ENCODE measurements at places on chromosomes 1 and 21. TPM values are rescaled to one million over a fixed set of nuclear protein-coding genes. Genes with fewer than 3 reads are reported as not detected.
A peak's percentile ranks its signal among the peaks of the same experiment; 100 is the strongest.

DNA sequence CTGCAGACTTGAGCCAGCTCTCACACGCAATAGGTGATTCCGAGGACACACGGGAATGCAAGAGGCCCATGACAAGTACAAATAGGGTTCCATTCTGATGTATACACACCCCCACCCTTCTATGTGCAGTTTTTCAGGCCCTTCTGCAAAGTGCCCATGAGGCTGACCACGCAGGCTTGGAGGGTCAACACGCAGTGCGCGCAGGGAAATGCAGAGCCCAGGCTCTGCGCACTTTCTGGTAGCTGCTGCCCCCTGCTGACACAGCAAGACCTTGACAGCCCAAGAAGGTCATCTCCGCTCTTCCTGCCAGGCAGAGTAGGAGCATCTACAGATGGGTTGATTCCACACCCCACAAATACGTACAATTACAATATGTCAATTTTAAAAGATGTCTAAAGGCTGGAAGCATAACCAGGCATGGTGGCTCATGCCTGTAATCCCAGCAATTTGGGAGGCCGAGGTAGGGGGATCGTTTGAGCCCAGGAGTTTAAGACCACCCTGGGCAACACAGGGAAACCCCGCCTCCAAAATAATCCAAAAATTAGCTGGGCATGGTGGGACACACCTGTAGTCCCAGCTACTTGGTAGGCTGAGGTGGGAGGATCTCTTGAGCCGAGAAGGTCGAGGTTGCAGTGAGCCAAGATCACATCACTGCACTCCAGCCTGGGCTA is 18.5 kb downstream of the SH3BP5L start:
- DNase-seq: no peak

GRCh38 chr1:167661527-167662426 is 31.7 kb downstream of the RCSD1 start:
- DNase-seq: peak; percentile 79

The TSSK3 gene
- polyA plus RNA-seq: 0.33 TPM

The ENAH gene
- 121 TPM for polyA plus RNA-seq

DNA sequence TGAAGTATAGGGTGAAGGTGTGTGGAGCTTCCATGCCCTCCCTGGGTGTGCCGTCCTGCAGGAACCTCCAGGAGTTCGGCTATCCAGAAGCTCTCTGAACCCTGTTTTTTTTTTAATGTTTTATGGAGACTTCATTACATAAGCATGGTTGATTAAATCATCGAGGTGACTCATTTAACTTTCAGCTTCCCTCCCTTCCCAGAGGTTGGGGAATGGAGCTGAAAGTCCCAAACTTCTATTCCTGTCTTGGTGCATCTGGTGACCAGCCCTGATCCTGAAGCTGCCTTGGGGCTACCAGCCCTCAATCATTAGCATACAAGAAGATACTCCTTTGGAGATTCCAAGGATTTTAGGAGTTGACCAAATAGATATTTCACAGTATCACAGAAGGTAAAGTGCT is 9.5 kb downstream of the RRP15 start:
- DNase-seq: no peak

GRCh38 chr1:170590921-170591705 is 59.1 kb downstream of the GORAB start:
- DNase-seq: no peak

DNA sequence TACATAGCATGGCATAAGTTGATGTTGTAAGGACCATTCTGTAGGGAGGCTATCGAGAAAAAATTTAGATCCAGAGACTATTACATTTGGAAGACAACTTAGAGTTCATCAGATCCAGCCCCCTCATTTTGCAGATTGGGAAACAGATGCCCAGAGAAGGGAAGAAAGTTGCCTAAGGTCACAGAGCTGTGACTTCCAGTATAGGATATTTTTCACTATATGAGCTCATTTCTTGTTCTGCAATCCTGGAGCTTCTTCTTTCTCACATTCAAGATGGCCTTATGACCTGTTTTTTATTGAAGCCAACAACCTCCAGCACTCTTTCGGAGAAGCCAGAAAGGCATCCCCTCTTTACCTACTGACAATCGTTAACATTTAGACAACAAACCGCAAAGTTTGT is 421.8 kb upstream of the PLXNA2 start:
- DNase-seq: no peak

The CYP4B1 gene
- polyA plus RNA-seq: not detected

The EXTL1 gene
- 1.3 TPM for polyA plus RNA-seq

GRCh38 chr1:154806333-154806732 is 63.7 kb downstream of the KCNN3 start:
- DNase-seq: no peak

DNA sequence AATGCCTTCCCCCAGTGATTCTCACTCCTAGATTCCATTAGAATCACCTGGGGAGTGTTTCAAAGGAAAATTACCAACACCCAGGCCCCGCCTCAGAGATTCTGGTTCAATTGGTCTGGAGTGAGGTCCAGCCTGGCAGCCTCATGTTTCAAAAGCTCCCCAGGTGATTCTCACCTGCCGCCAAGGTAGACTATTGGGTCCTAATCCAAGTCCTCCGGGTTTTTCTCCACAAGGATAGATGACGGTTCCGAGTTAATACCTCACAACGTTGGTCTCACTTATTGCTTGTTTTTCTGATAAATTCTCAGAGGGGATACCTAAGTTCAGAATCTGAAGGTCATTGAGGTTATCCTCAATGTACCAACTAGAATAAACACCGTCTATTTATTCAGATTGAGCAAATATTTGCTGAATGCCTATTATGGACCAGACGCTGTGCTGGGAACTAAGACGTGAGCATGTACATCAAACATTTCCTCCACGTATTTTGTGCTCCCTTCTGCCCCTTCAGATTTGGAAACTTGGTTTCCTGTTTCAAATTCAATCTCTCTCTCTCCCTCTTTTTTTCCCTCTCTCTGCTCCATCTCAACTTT is 97.5 kb downstream of the SEC16B start:
- no peak for DNase-seq

DNA sequence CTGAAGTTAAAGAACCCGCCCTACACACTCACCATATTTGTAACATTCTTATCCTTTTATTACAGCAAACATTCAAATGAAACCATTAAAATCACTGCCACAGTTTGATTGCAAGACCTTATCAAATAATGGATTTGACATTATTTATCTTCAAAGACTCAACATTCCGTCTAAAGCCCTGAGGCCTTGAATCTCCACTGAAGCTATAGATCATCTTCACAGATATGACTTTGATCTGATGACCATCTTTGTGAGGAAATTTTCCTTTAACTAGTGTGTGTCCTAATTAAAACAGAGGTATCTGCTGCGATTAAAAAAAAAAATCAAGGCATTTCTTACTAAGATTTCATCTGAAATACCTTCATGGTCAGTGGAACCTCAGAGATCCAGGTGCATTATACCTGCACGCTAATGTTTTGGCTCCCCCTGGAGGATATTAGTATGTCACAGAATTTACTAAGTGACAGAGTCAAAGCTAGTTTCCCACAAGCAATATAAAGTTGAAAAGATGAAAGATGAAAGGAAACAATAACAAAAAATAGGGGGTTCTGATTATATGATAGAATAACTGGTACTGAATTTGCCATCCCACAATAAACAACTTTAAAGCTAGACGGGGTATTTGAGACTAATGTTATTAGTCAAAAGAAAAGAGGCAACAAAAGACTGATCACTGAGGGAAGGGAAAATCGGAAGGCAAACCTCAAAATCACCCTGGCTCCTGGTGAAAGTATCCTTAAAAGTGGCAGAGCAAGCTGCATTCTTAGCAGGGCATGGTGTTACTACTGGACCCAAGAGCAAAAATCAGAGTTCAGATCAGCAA is 923.4 kb downstream of the NCAM2 start:
- DNase-seq: no peak

GRCh38 chr1:215963040-215963439 is 395.9 kb downstream of the KCTD3 start:
- DNase-seq: no peak

The TRIM58 gene
- polyA plus RNA-seq: 0.09 TPM

- no peak for DNase-seq
These were observed 47.8 kb downstream of the UMODL1 start for GRCh38 chr21:42118901-42119300.

DNA sequence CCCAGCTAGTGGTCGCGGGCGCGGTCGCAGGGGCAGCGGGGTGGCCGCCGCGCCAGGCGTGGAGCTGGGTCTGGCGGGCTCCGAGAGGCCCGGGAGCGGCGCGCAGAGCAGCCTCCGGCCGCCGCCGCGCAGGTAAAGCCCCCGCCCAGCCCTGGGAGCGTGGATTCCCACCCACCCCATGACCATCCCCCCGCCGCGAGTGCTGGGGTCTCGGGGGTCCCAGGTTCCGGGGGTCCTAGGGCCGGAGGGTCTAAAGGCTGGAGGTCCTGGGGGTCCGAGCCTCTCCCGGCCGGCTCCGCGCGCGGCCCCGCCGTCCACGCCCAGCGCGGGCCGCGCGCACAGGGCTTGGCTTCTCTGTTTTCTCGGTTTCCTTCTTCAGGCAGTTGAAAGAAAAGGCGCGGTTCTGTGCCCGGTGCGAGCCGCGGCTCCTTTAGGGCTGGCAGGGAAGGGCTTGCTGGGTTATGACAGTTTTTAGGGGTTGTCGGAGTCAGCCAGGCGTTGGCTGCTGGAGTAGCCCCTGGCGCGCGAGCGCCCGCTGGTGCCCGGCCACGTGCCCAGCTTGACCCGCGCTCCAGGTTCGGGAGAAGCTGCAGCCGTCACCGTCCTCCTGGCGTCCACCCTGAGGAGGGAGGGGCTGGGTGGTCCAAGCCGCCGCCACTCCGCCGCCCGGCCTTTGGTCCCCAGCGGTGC is 359 bp downstream of the LRRC3 start:
- no peak for DNase-seq

- DNase-seq: no peak
These were observed 1.4 kb downstream of the ZMYND12 start for GRCh38 chr1:42454403-42454802.

GRCh38 chr1:26721669-26722355 is 26.0 kb downstream of the ARID1A start:
- DNase-seq: no peak

The GPR25 gene
- polyA plus RNA-seq: not detected

DNA sequence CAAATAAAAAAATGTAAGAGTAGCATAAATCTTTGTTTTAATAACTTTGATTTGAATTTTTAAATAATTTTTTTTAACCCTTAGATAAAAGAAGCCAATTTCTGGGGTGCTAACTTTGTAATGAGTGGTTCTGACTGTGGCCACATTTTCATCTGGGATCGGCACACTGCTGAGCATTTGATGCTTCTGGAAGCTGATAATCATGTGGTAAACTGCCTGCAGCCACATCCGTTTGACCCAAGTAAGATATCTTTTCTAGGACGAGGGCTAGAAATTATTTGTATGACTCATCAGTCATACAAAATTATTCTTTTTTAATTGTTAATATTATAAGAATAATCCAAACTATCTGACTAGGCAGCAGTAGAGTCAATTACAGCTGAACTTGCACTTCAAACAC is 71.2 kb downstream of the GPR161 start:
- DNase-seq: no peak

DNA sequence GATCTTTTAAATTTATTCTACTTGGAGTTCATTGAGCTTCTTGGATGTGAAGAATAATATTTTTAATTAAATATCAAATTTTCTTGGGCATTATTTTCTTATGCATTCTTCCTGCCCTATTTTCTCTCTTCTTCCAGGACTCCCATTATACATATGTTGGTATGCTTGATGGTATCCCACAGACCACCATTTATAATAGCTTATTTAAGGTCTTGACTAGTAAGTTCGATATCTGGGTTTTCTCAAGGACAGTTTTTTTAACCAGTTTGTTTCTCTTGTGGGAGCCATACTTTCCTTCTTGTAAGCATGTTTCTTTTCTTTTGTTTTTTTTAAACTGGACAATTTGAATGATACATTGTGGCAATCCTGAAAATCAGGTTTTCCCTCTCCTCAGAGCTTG is 15.4 kb upstream of the DDR2 start:
- DNase-seq: no peak

- DNase-seq: no peak
These were observed 23.7 kb downstream of the ATP1A1 start for GRCh38 chr1:116396769-116397168.

The BARHL2 gene
- not detected for polyA plus RNA-seq

GRCh38 chr1:60833173-60833572 is 249.2 kb upstream of the NFIA start:
- DNase-seq: no peak

DNA sequence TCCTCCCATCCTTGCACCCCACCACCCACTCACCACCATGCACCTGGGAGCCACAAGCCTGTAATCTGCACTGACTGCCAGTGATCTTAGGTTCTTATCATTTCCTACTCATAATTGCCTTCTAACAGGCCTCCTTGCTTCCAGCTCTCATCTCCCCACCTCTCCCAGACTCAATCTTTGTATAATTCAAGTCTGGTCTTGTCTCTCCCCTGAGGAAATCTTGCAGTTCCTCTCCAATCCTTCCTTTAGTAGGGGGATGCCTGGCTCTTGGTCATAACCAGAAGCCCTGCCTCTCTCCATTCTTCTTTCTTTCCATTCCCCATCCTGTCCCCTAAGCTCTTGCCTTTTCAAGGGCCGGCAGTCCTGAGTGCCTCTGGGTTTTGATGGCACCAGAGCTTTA is 27.8 kb downstream of the PIGM start:
- no peak for DNase-seq

- DNase-seq: no peak
These were observed 76.0 kb downstream of the GPATCH2 start for GRCh38 chr1:217554849-217555248.

DNA sequence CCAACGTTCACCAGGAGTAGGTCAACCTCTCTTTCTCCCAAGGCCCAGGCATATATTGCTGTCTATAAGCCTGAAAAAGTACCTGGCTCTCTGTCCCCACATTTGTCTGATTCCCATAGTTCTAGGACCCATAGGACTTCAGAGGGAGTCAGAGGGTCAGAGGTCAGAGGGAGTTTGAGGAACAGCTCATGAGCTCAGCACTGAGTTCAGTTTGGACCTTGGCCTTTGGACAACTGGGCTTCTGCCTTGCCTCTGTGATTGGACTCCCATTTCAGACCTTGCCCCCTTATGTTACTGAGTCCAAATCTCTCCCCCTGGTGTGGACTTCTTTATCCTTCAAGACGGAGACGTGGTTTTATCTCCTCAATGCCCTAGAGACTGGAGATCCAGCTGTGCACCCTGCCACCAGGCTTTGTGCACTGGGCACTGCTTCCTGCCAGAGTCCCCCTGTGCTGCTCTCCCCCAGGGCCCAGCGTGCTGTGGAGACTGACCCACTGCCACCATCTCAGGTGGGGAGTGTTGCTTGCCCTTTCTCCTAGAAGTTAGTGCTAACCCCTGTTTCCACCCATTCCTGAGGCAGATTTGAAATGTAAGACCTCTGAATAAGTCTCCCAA is 3.2 kb downstream of the CTSE start:
- DNase-seq: no peak

DNA sequence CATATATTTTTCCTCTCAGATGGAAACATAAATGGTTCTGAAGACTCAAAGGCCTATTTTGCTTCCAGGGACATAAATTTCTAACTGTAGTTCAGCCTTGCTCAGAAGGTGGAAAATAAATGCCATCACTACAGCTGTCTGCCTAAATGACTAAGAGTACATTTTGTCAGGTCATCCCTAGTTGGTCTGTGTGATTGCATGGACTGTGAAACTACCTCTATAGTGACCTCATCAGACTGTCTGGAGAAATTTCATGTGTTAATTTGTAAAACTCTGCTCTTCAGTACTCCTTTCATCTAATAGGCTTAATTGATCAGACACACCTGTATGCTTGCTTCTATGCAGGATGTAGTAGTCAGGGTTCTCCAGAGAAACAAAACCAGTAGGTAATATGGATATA is 886.9 kb downstream of the AMY1C start:
- no peak for DNase-seq

The MCOLN3 gene
- 0.05 TPM for polyA plus RNA-seq

The IL10 gene
- polyA plus RNA-seq: not detected

The GJB4 gene
- polyA plus RNA-seq: not detected

Measured in AG04450 (cell line).